ENCODE measurements at places on chromosomes 6 and 20.

GRCh38 chr6:37491830-37492208, 7.9 kb downstream of the CCDC167 start:
- DNase-seq = no peak

GRCh38 chr6:1625794-1626435, 16.2 kb downstream of the FOXC1 start:
- peak; percentile 54 for DNase-seq

- peak; percentile 92 for DNase-seq
Measured at GRCh38 chr6:33208091-33208967, at the start of gene RING1. Gene RING1 (plus strand): TSS chr6:33208500. CDS start chr6:33208823, 323 bp downstream.

DNA sequence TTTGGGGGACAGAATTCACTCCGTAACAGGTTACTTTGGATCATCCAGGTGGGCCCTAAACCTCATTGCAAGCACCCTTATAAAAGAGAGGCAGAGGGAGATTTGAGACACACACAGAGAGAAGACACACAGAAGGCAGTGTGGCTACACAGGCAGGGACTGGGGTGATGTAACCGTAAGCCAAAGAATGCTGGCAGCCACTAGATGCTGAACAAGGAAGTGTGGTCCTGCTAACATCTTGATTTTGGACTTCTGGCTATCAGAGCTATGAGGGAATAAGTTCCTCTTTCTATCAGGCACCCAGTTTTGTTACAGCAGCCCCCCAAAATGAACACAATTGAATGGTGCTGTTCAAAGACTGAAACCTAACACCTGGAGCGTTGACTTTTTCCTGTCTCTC, 191.3 kb upstream of the MYLIP start:
- no peak for DNase-seq

GRCh38 chr6:50952092-50952907, 133.6 kb downstream of the TFAP2B start:
- no peak for DNase-seq

DNA sequence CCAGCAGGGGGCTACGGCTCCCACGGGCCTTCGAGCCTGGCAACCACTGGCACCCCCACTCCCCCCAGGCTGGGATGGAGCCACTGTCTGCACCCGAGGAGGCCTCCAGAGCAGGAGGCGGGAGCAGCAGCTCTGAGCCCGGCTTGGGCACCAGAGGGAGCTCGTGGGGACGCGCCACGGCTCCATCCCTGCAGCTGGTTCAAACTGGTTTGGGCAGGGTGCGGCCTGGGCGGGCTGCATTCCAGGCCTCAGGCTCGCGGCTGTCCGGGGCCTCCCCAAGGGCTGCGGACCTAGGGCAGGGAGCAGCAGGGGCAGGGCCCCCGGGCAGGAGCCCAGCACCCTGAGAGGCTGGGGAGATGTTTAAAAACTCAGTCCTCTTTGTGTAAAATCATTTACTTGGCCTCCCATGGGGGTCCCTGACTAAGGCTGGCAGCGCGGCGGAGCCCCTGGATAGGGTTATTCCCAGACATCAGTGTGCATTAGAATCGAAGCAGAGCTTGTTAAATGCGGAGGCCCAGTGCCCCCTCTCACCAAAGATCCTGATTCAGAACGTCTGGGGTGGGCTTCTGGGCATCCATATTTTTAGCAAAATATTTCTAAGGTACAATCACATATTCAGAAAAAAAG, 4.1 kb upstream of the BCAS4 start:
- peak; percentile 94 for DNase-seq

DNA sequence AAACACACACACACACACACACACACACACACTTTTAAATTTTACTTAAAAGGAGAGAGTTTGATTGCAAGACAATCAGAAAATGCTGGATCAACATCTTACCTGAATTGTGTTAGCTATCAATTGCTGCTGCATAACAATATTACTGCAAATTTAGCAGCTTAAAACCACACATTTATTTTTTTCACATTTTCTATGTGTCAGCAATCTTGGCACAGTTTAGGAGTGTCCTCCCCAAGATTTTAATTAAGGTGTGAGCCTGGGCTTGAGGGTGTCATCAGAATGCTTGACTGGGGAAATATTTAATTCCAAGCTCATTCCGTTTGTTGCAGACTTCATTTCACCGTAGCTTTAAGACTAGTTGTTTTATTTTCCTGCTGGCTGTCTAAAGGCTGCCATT, 431.0 kb upstream of the GJE1 start:
- DNase-seq = no peak

DNA sequence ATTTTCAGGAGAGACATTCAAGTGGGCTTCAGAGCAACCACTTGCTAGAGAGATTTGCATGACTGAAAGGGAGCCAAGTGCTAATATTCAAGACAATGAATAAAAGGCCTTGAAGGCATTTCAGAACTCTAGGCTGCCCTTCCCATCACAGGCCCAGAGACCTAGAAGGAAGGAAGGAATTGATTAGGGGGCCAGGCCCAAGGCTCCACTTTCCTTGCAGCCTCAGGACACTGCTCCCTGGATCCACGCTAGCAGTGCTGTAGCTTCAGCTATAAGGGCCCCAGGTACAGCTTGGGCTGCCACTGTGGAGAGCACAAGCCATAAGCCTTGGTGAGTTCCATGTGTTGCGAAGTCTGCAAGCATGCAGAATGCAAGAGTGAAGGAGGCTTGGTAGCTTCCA, 731.9 kb upstream of the FLRT3 start:
- no peak for DNase-seq

GRCh38 chr20:14450256-14450655, 112.8 kb upstream of the FLRT3 start:
- DNase-seq = no peak

GRCh38 chr20:7772371-7772770, 167.9 kb downstream of the HAO1 start:
- DNase-seq = peak; percentile 45

- peak; percentile 93 for DNase-seq
Measured at GRCh38 chr20:8019246-8019997, at the start of gene TMX4. Gene TMX4 (minus strand): TSS chr20:8019761. CDS start chr20:8019613, 148 bp downstream.

- no peak for DNase-seq
Measured at GRCh38 chr20:33229843-33230242, 6.0 kb upstream of the BPIFA1 start.

DNA sequence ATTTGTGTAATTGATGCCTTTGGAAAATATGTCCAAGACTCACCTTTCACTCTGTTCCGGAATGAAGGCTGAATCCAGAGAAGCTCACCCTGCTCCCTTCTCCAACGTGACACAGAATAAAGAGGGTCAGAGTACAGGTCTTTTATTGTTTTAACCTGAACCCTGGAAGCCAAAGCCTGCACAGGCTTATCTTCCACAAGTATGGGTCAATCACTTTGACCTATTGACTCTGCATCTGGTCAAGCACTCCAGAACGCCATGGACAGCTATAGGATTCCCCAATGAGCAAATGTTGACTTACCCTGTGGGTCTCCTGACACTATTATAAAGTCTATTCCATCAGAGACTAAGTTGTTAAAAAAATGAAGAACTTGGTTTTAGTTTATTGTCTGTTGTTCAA, 158.4 kb upstream of the MYLIP start:
- no peak for DNase-seq

- DNase-seq = no peak
Measured at GRCh38 chr6:118187568-118188164, 280.6 kb downstream of the SLC35F1 start.

- DNase-seq = no peak
Measured at GRCh38 chr6:13427801-13428582, 59.4 kb downstream of the GFOD1 start.

- DNase-seq = no peak
Measured at GRCh38 chr20:44052166-44052565, 134.8 kb downstream of the JPH2 start.

Measured in right forelimb (tissue), 1 donor.